ENCODE measurements at places on chromosomes 12 and 14.
A peak's percentile ranks its signal among the peaks of the same experiment; 100 is the strongest.

DNA sequence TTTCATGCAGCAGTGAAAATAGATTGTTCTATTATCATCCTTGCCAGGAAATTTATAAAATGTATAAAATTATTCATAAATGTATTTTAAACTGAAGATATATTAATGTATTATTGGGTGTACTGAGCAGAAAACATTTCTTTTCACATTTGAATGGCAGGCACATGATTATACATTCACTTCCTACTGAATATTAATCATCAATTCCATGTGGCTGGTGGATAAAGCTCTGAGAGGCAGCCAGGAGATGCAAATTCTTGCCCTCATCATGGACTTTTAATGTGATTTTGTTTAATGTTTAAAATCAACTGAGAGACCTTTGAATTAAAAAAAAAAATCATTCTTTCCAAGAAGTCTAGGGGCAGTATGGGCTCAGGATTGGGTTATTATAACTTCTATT is 40.8 kb downstream of the ANO6 start:
- DNase-seq, result no peak

DNA sequence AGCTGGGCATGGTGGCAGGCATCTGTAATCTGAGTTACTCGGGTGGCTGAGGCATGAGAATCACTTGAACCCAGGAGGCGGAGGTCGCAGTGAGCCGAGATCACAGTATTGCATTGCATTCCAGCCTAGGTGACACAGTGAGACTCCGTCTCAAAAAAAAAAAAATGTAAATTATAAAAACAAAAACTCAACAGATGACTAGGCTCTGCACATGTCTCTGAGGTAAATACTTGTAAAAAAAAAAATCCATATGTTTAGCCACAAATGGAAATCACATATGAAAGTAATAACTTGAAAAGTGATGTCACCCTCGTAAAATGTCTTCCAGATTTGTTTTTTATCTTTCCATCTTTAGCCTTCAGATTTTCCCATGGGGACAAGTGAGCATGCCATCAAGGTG is 85.0 kb downstream of the KICS2 start:
- DNase-seq, result no peak

GRCh38 chr12:91388573-91388972 is 206.0 kb upstream of the DCN start:
- no peak for DNase-seq

- no peak for DNase-seq
Observed at GRCh38 chr12:116123451-116124258, 153.8 kb downstream of the MED13L start.

DNA sequence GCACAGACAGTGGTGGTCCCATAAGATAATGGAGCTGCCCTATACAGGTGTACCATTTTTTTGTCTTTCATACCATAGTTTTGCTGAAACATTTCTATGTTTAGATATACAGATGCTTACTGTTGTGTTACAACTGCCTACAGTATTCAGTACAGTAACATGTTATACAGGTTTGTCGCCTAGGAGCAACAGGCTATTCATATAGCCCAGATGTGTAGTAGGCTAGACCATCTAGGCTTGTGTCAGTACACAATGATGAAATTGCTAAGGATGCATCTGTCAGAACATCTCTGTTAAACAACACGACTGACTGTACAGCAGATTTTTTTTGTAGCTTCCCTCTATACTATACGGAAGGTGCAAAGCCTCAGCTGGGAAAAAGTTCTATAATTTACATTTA is 30.5 kb downstream of the RAD9B start:
- DNase-seq, result no peak

DNA sequence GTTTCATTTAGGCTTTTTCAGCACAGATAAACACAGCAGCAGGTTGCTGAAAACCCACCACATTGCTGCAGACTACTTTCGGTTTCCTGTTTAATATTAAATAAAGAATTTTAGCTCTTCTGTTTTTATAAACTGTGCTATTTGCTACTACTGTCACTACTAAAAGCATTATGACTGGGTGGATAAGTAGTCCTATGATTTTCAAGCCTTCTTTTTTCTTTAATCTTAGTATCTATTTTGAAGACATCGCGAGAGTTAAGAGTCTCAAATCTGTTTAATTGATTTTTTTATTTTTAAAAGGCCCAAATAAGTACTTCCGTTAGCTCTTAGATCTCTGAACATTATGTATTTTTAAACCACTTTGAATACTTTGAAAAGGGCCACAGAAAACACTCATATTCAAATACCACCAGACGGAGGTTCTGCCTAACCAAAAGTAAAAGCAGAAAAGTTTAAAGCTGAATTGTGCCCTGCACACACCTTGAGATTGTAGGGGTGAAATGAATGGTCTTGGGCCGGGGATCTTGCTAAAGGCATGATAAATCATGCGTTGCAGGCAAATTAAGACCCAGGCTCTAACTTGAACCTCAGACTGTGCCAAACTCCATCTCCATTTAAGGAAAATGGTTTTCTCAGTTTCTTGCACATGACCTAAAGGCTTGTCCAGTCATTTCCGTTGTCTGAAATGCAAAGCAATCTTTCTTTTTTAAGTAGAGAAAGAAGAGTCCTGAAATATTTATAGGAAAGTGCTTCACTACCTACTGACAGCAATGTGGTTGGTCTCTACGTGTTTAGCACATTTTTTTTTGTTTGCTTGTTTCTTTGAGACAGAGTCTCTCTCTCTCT is 13.6 kb upstream of the FOXN3 start:
- DNase-seq, result no peak

GRCh38 chr14:68780358-68781160 is 12.3 kb downstream of the ZFP36L1 start:
- DNase-seq, result peak; percentile 17

- no peak for DNase-seq
Observed at GRCh38 chr14:36281309-36281708, 39.1 kb downstream of the MBIP start.

GRCh38 chr12:53052419-53053217 is 2.8 kb downstream of the TNS2 start:
- no peak for DNase-seq

DNA sequence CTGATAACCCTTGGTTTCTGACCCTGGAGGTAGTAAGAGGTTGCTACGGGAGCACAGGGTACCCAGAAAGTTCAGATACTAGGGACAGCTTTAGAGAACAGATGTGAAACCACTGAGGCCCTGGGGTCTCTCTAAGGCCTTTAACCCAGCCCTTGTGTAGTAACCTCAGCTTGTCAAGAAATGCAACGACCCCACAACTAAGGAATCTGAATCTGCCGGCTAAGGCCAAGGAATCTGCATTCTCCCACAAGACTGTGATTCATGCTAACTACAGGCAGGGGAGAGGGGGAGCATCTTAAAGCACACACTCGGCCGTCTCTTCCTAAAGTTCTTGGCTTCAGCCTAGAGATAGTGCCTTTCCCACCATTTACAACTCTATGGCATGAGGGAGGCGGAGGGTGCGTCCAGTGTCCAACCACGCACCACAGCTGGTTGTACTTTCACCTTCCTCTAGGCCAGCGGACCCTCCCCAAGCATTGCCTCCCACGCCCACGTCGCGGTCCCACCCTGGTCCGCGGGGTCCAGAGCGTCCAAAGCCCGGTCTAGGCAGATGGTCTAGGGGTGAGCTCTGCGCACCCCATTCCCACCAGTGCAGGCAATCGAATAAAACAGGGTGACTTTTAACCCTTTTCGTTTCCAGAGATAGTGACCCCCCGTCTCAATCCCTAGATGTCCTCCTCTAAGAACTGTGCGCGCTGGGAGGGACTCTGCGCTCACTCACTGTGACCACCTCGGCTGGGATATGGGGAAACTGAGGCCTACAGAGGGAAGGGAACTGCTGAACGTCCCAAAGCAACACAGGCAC is 735 bp upstream of the VASH1 start:
- DNase-seq, result no peak

DNA sequence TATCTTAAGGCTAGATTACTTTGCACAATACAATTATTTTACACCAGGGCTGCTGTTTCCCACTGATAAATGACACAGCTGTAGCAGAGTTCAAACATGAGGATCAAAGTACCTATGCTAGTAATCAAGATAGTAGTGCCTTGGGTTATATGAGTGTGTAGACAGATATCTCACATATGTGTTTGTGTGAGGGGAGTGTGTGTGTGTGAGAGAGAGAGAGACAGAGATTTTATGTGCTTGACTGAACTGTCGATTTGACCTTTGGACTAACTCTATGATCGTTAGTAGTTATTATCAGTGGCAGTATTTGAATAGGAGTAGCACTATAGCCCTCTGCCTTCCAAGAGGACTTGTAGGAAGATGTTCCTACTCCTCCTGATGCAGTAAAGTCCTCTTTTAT is 15.5 kb downstream of the PLEKHA5 start:
- no peak for DNase-seq

DNA sequence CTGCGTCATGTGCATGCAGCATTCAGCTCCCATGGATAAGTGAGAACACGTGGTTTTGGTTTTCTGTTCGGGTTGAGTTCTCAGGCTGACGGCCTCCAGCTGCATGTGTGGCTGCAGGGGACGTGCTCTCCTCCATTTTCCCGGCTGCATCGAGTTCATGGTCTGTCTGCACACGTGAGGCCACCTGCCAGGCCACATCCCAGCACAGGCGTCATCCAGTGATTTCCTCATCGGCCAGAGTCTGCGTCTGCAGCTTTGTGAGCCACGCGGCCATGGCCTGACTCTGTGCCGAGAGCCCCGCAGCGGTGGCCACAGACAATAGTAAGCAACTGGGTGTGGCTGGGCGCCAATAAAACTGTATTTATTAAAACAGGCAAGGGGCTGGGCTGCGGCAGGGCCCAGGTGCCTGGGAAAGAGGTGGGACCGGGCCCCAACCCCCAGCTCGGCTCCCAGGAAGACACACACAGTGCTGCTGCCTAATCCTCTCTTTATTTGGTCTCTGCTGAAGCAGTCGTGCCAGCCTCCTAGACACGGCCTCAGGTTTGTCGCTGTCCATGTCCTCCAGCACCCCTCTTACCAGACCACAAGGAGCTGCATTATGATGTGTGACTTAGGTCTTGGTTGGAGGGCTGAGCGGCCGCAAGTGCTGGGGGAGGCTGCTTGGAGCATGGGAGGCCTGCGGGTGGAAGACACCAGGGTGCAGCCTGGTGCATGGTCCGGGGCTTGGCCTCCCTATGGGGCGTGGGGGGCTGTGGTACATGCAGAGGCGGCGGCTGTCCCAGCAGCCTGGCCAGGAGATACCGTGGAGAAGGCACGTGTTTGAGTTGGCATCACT is 52.0 kb downstream of the NOC4L start:
- no peak for DNase-seq

- no peak for DNase-seq
Observed at GRCh38 chr14:28751467-28752058, 15.0 kb upstream of the FOXG1 start.

DNA sequence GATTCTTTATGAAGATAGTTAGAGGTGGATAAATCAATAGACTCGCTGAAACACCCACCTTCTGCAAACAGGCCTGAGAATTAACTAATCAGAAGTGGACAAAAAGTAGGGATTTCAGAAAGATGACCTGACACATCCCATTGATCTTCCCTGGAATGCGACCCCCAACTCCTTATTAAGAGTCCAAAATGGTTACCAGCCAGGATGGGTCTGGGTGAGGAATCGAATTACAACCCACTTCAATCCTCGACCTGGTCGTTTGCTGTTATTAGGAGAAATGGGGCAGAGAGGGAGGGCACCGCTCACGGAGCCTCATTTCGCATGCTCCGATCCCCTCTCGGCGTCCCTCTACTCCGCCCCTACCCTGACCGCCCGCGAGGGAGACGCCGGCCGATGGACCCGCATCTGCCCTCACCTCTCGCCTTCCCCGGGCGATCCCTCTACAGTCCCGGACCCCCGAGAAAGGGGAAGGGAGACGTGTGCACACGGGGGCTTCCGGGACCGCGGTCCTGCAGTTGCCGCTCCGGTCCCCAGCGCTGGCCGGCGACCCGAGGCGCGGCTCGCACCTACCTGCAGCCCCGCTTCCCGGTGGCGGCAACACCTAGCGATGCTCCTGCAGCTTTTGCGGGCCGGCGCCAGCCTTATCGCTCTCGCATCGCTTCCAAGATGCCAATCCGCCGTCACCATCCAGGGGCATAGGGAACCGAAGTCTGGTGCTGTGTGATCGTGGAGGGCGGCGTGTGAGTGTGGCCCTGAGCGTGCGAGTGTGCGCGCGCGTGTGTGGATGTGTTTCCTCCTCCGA is 69.3 kb upstream of the USP15 start:
- DNase-seq, result peak; percentile 5

DNA sequence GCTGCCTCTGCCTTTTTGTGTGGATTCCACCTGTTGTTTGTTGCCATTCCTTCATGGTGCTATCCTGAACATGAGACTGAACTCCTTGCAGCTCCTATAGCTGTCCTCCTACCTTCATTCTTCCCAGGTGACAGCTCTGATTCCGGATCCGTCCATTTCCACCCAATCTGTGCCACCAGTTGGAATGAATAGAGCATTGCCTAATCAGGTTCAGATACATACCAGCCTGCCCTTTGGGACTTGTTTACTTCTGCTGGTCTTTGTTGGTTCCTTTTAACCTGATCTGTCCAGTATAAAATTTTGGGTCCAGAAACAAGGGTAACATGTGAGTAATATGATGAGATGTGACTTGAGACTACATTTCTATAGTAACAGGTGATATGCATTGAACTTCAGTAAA is 136.3 kb upstream of the IGF1 start:
- no peak for DNase-seq

GRCh38 chr12:11615481-11615880 is 34.0 kb upstream of the ETV6 start:
- DNase-seq, result no peak

DNA sequence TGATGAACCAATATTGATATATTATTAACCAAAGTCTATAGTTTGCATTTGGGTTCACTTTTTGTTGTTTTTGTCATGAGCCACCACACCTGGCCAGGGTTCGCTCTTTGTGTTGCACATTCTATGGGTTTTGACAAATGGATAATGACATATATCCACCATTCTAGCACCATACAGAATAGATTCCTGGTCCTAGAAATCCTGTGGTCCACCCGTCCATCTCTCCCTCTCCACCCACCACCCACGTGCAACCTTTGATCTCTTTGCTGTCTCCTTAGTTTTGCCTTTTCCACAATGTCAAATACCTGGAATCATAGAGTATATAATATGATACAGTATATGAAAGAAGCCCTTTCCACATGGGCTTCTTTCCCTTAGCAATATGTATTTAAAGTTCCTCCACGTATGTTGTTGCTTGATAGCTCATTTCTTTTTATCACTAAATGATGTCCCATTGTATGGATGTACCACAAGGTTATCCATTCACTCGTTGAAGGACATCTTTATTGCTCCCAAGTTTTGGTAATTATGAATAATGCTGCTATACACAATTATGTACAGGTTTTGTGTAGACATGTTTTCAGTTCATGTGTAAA is 7.4 kb downstream of the RPL6 start:
- no peak for DNase-seq

GRCh38 chr14:24310646-24311604 is at the start of gene LTB4R:
Gene LTB4R (plus strand): TSS chr14:24311502. CDS start chr14:24315652, 4,150 bp downstream.
- peak; percentile 64 for DNase-seq

All from activated gamma-delta T cell treated with Interleukin-2 at 50 U/mL for 16 hours (primary cell).